Midbrain (tissue), 1 donor: ENCODE measurements at places on chromosomes 6 and 20.
A peak's percentile ranks its signal among the peaks of the same experiment; 100 is the strongest.

GRCh38 chr6:75285283-75285639 is 669 bp upstream of the TMEM30A start:
- DNase-seq: peak; percentile 49

GRCh38 chr20:55755861-55756260 is 249.5 kb downstream of the CBLN4 start:
- DNase-seq: no peak

DNA sequence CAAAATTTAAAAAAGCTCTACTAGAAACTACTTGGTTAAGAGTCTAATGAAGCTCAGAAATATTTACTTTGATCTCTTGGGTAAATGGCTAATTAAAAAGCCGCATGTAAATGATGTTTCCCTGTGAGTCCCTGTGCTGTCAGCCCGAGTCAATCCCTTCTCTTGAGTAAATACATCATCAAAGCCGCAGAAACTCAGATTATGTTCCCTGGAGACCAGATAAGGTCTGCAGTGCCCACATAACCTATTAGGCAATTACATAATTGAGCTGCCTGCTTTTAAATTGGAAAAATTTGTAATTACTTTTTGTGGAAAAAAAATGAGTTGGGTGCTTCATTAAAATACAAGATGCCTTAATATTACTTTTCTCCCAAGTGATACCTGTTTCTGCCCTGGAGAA is 83.1 kb downstream of the KIZ start:
- DNase-seq: no peak

DNA sequence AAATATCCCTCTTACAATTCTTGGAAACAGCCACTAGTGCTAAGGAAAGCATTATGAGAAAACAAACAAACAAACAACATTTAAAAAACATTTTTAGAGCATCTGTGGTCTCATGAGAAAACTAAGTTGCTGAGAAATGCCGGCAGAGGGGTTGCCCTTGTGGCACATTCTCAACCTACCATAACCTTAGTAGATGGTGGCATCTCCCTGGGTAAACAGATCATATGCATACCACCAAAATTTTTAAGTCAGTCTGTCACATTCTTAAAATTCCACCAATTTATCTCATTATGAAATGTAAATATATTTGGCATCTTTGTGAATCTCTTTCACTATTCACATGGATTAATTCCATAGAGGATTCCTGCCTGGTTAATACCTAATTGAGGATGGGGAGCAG is 575.7 kb upstream of the MARCKS start:
- no peak for DNase-seq

GRCh38 chr20:62339647-62340062 is 27.5 kb downstream of the LAMA5 start:
- no peak for DNase-seq

DNA sequence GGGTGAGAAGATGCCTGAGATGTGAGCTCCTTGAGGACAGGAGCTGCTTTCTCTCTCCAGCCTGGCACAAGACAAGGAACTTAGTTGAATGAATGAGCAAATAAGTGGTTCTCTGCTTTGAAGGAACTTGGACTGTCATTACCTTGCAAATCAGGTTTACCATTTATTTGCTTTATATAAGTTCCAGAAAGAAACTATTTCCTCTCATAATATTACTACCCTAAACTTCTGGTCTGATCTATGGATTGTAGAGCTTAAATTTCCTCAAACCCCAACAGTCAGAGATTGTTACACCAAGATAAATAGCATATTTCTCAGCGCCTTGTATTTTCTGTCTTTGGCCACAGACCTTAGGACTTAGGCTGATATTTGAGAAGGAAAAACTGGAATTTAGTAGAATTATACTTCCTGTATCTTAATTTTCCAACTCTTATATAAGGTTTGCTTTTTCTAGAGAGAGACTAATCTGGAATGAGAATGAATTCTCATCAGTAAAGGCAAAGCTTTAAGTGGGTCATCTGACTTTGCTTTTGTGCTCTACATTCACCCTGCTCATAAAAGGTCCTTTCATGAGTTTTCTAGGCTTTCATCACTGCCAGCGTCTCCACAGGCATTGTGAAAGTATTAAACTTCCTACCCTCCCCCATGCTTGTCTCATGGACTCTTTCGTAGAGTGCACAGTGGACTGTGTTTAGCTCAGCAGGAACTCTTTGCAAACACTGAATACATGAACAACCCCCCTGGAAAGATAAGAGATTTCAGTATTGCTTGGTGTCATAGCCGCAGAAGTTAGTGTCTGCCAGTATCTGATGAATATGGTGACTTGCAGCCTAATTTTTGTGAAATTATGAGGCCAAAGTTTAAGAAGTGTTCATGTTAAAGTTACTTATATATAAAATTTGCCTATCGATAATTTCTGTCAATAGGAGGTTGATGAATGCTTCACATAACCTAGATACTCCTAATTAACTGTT is 74.0 kb downstream of the PTPRA start:
- peak; percentile 93 for DNase-seq

GRCh38 chr6:31204751-31205145 is 34.3 kb upstream of the POU5F1 start:
- DNase-seq: no peak

- no peak for DNase-seq
These were observed 272.7 kb upstream of the PLCB4 start for GRCh38 chr20:8796088-8796660.

DNA sequence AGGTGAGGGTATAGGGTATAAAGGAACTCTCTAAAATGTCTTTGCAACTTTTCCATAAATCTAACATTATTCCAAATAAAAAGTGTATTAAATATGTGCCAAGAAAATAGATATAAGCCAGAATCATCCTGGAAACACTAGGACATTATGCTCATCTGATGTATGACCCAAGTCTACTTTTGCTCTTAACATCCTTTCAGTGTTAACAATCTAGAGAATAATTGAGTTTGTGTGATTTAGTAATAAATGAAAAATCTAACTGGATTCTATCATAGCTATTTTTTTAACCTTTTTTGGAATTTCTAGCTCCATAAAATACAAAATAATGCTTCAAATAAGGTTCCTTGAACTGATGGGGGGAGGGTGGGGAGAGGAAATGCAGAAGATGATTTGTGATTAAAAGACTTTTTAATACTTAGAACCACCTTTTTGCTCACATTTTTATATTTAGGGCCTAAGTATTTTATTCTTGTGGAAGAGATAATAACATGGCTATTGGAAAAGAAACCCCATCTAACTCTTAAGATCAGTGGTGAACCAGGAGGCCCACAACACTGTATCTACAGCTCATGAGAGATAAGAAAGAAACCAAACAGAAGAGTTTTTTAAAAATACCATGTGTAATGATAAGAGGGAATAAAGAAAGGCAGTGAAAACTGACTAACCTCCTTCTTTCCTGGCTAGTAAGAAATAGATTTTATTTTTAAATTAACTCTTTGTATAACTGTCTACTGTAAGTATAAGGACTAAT is 68.5 kb downstream of the PDSS2 start:
- no peak for DNase-seq

GRCh38 chr6:107956181-107956580 is 1.8 kb downstream of the SEC63 start:
- no peak for DNase-seq

GRCh38 chr6:108464418-108465097 is 96.2 kb upstream of the FOXO3 start:
- DNase-seq: no peak

- no peak for DNase-seq
These were observed 50.0 kb downstream of the LAMA4 start for GRCh38 chr6:112204350-112204706.

DNA sequence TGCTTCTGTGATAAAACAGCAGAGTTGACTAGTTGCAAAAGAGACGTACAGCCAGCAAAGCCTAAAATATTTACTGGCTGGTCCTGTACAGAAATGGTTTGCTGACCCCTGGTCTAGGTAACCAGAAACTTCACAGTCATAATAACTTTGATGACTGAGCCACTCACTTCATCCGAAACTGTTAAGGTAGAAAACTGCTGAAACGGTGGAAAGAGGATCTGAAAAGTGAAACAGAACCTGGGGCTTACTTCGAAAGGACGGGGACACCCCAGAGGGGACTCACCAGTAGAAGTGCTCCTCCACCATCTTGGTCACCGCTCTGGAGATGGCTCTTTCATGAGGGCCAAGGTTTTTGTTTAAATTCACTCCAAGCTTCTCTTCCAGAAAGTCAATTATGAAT is 16.4 kb downstream of the FAXC start:
- no peak for DNase-seq

- no peak for DNase-seq
These were observed 99.7 kb downstream of the IRF4 start for GRCh38 chr6:491233-491632.

- DNase-seq: no peak
These were observed 205.7 kb downstream of the GJA1 start for GRCh38 chr6:121641158-121641557.

DNA sequence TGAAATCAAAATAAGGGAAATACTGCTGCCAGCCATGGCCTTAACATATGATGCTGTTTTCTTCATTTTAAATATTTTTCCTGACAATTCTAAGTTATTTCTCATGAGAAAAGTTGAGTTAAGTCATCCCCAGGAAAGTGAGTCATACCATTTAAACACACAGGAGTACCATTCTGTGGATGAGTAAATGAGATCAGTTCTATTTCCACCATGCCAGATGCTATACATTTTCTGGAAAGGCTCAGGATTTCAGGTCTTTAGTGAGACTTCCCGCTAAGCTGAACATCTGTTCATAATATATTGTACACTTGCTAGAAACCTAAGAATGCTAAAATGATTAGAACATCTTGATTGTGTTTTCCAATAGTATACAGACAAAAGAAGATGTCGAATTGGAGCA is 256.2 kb upstream of the MANEA start:
- DNase-seq: no peak

GRCh38 chr20:46965477-46965876 is 70.8 kb downstream of the EYA2 start:
- DNase-seq: no peak

DNA sequence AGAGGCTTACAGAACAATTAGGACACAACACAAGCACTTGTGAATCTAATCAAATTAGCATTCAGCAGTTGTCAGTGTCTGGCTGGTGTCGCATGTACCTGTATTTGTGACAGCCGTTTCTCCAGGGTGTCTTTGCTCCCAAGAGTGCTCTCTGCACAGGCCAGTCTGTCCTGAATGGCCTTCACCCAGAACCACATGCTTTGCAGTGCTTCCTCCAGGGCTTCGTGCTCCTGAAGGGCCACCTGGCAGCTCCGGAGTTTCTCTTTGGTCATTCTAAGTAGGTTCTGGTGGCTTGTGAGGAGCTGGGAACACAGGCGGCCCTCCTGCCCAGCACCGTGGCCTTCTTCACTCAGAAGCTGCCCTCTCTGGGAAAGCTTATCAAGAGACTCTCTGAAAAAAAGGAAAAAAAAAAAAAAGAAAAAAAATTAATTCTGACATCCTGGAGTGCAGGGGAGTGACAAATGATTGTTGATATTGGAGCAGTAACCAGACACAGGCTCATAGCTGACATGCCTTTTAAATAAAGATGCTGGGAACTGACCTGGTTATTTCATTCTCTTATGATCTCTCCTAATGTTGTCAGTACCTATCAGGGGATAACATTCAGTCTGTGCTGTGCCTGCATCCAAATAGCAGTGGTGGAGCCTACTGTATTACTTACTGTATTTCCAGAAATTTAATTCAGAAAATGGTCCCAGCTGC is 245.8 kb downstream of the SYNE1 start:
- DNase-seq: no peak

GRCh38 chr6:34524971-34525370 is 31.2 kb downstream of the SPDEF start:
- DNase-seq: no peak

GRCh38 chr6:125083684-125083990 is 69.9 kb upstream of the TPD52L1 start:
- no peak for DNase-seq

DNA sequence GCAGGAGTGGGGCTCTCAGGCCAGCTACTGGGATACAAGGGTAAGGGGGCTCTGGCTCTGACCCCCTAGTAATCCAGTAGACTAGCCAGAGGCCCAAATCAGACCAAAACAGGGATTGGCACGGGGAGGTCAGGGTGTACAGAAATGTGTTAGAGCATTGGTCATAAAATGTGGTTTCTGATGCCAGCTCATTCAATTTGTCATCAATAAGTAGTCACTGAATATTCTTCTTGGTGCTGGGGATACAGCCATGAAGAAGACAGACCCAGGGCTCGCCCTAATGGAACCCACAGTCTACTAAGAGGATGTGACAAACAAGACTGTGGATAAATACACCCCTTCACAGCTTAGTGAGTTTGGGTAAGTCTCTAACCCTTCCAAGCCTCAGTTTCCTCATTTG is 11.1 kb downstream of the MAP1LC3A start:
- no peak for DNase-seq

GRCh38 chr6:67792996-67793395 is 842.1 kb upstream of the ADGRB3 start:
- DNase-seq: no peak

DNA sequence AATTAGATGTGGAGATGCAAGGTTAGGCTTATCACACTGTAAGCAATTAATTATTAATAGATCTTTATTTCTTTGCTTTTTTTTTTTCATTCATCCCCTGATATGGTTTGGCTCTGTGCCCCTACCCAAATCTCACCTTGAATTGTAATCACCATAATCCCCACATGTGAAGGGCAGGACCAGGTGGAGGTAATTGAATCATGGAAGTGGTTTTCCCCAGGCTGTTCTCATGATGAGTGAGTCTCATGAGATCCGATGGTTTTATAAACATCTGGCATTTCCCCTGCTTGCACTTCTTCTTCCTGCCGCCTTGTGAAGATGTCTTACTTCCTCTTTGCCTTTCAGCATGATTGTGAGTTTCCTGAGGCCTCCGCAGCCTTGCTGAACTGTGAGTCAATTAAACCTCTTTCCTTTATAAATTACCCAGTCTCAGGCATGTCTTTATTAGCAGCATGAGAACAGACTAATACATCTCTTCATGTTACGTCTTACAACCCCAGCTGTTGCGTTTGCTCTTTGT is 333.8 kb downstream of the CDH26 start:
- DNase-seq: no peak
